ENCODE measurements at places on chromosomes 11 and 22.

GRCh38 chr11:116888024-116888423 lies 50.6 kb upstream of the APOA1 start:
- DNase-seq: no peak

GRCh38 chr11:129704831-129705230 lies 110.8 kb upstream of the TMEM45B start:
- DNase-seq: no peak

DNA sequence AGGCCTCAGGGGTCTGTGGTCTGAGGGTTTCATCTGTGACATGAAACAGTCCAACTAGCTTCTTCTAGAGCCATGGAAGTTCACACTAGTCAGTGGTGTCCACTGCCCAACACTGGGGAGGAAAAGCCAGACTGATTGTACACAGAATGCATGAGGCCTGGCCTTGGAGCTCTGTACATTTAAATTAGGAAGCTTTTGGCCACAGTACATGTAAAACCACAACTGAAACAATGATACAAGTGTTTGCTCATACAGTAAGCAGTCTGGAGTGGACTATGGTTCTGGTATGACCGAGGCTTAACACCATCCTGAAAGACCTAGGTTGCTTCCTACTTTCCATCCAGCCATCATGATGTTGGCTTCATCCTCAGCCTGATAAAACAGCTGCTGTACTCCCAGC lies 73.8 kb upstream of the SESN3 start:
- no peak for DNase-seq

- no peak for DNase-seq
These were observed 247.7 kb downstream of the GUCY1A2 start for GRCh38 chr11:106770489-106771085.

DNA sequence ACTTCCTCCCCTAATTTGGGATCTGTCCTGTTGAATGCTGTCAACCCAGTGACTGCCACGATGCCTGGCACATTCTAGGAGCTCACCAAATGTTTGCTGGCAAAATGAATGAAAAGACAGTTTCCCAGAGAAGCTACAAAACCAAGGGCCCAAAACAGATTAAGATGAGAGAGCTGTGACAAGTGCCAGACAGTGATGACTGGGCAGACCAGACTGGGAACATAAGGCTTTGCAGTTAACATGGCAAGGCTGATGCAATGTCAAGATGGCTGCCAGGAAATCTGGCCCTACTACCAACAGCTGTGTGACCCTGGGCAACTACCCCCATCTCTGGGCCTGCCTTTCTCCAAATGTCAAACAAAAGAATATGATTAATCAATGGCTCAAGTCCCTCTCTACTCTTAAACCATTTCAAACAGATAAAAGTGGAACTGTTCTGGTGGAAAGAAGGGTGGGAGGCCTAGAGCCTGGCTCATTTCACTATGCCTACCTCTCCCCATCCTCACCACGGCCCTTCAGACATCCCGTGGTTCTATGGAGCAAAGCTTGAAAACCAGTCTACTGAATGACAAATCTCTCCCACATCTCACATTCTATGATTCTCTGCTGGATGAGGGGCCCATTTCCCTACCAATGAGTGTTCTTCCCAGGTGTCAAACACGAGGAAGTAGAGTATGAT lies 12.8 kb downstream of the AP1B1 start:
- peak; percentile 51 for DNase-seq

GRCh38 chr11:122637541-122637940 lies 18.0 kb upstream of the UBASH3B start:
- DNase-seq: no peak

GRCh38 chr22:47593911-47594311 lies 831.5 kb downstream of the TBC1D22A start:
- DNase-seq: no peak

DNA sequence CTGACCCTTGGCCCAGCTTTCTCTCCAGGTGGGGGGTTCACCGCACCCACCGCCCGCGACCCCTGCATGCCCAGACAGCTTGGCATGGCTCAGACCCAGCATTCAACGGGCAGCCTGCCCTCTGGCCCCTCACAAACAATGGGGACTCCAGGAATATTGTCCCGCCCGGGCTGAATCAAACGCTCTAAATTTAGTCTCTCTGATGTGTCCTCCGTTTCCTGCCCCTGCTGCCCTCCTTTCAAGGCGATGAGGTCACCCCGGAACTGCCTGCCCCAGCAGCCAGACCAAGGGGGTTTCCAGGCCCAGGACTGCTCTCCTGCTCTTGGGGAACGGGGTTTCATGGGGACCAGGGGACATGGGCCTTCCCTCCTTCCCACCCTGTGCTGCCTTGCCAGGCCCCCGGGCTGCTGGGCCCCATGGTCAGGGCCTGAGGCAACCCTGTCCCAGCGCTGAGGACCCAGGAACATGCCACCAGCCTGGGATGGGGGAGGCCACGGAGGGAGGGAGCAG lies 10.1 kb upstream of the PDGFB start:
- no peak for DNase-seq

GRCh38 chr11:66881927-66882452 lies 25.1 kb downstream of the LRFN4 start:
- DNase-seq: no peak

GRCh38 chr11:80838153-80838552 lies 1397.3 kb upstream of the TENM4 start:
- DNase-seq: no peak

DNA sequence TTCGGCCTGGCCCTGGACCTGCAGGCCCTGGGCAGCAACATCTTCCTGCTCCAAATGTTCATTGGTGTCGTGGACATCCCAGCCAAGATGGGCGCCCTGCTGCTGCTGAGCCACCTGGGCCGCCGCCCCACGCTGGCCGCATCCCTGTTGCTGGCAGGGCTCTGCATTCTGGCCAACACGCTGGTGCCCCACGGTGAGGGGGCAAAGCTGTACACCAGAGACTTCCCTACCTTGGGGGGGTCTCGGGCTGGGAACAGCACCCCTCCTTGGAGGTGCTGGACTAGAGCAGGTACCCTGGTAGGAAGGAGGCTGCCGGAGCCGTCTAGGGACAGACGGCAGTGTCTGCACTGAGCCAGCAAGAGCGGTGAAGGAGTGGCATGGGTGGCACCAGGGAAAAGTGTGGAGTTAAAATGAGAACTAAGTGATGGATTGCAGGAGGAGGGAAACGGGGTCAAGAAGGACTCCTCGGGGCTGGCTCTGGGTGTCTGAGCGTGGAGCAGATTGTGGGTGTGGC lies 8.7 kb downstream of the SLC22A12 start:
- DNase-seq: no peak

- DNase-seq: no peak
These were observed 5.1 kb downstream of the TBX1 start for GRCh38 chr22:19765477-19766239.

GRCh38 chr22:28783786-28784671 lies 11.5 kb downstream of the CCDC117 start:
- DNase-seq: no peak

DNA sequence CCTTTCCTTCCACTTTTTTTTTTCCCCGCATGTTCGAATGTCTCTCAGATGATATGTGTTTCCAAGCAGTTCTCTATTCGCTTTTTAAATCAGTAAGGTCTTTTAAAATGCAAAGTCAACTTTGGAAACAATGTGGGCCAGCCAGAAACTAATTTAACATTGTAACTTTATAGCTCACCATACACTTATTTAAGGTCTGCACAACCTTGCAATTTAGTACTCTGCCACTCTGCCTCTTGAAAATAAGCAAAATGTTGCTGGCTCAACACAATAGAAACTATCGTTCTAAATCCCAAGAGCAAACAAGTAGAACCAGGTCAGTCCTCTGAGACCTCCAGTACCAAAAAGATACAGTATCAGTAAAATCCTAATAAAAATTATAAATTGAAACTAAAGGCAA lies 109.0 kb downstream of the SIK3 start:
- DNase-seq: no peak

- no peak for DNase-seq
These were observed 98.4 kb upstream of the OR9G4 start for GRCh38 chr11:56846631-56847576.

- DNase-seq: no peak
These were observed 16.6 kb downstream of the ASCC2 start for GRCh38 chr22:29821291-29822016.

- no peak for DNase-seq
These were observed 4.7 kb upstream of the FAM111B start for GRCh38 chr11:59102259-59102765.

- no peak for DNase-seq
These were observed 35.9 kb upstream of the NAV2 start for GRCh38 chr11:19676475-19677380.

DNA sequence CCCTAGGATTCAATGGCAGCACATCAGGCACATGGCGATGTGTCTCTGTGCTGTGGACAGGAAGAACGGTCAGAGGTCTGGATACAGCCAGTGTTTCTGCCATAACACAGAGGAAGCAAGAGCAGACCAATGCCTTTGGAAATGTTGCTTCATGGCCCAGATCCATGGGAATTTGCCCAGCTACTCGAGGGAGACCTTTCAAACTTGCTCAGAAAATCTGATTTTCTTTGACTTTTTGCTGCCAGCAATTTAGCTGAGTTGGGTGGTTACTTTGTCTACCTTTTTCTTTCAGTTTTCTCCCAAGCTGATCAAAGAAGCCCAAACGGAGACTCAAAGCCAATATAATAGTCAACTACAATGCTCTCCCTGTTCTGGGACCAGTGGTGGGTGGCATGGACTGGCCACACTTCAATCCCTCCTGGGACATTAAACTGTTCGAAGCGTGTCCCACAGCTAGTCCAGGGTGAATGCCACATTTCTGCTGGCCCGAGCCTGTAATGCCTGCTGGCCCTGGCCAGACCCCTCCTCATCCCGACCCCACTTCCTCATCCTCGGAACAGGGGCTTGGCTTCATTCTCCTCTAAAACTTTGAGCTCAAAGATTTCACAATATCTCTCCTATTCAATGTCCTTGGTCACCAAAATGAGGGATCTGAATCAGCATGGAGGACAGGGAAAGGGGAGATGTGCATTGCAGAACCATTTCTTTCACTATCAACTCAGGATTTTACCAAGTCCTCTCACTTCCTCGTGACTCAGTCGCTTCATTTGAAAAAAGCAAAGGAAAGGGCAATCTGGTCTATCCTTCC lies 93.3 kb downstream of the ABTB2 start:
- DNase-seq: no peak

GRCh38 chr11:77747381-77747969 lies 73.0 kb downstream of the RSF1 start:
- DNase-seq: no peak

DNA sequence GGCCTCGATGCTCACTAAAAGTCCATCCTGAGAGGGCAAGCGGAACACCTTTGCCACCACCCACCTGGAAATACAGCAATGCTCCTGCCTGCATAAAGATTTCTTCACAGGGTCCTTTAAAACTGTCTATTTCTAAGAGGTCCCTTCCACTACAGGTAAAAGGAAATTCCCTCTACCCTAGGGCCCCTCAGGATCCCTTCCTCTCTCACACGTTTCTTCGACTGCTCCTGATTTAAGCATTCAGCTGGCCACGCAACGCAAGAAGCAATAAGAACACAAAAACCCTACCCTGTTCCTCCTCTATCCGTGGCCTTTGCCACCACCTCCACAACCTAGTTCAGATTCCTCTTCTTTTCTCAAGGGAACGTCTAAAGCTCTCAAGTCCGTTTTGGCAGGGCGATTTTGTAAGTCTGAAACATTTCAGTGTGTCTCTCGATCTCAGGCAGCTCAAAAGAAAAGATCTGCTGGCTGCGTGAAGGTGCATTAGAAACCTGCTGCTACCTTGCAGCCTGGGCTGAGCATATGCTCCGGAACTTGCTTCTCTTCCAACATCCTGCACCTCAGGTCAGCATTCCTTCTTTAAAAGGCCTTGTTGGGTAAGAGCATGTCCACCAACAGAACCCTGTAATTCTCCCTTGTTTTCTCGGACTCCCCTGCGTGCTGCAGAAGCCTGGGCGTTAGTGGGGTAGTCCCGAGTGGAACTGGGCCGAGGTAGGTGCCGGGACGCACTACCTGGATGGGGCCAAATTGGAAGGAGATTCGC lies 1.6 kb downstream of the LGR4 start:
- no peak for DNase-seq

GRCh38 chr11:10302744-10303557 lies 1.9 kb upstream of the ADM start:
- peak; percentile 45 for DNase-seq

DNA sequence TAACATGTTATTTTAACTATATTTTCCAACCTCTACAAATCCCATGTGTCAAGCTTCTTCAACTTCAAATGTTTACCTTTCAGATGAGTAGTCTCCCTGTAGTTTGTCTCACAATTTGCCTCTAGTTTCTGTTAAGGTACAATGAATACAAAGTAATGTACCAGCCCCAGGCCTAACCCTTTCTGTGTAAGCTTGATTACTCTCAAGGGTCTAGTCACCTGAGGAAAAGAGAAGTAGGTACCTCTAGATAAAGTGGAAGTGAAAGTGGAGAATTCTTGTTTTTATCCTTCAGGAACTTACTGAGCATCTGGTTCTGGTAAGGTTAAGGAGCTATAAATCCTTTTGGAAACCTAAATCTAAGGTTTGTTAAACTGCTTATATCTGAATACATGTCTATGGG lies at the start of gene OR51A7:
OR51A7 (plus strand) TSS at position 300 of the 400 bp plus-strand sequence. CDS start 3,587 bp downstream, outside the sequence.
- DNase-seq: no peak

GRCh38 chr11:116615211-116615865 lies 157.4 kb downstream of the BUD13 start:
- peak; percentile 9 for DNase-seq

DNA sequence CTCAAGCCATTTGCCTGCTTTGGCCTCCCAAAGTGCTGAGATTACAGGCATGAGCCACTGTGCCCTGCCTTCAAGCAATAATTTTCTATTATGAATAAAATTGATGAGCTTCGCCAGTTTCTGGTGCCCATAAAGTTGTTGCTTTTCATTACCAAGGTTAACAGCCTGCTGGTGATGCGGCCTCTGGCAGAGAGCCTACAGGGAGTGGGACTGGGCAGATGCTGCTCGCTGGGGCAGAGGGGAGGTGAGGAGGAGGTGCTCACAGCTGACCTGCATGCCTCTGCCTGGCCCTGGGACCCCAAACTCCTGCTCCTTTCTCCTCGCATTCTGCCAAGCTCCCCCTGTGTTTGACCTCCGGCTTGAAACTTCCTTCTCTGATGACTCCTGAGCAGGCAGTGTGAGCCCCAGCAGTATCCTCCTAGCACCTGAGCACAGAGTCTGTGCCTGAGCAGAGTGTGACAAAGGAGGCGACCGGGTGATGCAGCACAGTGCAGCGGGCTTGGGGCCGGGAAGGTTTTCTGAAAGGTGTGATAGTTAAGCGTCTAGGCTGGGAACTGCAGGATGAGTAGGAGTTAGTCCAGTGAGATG lies 56.1 kb upstream of the B3GAT1 start:
- no peak for DNase-seq

DNA sequence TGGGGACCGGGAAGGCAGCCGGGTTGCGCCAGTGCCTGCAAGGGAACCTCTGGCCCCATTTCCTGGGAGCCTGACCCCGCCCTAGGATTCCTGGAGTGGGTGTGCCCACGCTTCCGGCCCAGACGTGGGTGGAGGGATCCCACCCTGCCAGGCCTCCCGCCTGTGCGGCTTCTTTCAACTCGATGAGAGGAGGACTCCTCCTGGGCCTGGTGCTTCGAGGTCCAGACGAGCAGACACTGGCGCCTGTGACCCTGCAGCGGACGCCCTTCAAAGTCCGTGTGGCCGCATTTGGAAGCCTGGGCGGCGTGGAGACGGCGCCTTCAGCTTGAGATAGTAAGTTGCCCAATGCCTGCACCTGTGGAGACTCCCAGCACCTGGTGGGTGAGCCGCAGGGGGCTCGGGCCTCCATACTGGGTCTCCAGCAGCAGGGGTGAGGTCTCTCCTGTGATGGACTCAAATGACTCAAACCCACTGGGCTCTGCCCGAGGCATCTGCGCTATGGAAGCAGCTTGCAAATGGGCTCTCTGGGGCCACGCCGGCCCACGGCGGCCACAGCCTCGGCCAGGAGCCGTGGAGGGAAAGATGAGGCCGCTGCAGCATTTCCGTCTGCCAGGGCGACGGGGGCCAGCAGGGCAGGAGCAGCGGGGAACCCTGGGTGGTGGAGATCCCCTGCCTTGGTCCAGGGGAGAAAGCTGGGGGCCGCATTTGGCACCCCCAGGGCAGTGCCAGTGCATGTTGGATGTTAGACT lies 64.3 kb upstream of the PPARA start:
- no peak for DNase-seq
